GM18507 (cell line): ENCODE measurements at places on chromosomes 7 and 10.

DNA sequence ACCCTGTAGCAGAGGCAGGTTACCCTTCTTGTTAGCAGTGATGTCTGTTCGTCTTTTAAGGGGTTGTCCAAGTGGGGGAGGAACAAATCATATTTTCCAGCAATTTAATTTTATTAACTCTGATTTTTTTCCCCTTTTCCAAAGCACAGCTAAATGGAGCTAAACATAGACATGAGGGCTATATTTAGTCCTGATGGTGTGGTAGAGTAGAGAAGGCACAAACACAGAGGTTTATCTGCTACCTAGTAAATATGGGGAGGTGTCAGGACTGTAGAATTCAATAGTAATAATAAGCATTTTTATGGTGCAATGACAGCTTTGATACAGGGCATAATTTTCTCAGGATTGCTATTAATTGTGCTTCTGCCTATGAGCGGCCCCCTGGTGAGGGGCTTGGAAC, 22.5 kb downstream of the LRRC4 start:
- DNase-seq, result no peak

GRCh38 chr7:129341212-129341611, 93.0 kb upstream of the STRIP2 start:
- DNase-seq, result no peak

DNA sequence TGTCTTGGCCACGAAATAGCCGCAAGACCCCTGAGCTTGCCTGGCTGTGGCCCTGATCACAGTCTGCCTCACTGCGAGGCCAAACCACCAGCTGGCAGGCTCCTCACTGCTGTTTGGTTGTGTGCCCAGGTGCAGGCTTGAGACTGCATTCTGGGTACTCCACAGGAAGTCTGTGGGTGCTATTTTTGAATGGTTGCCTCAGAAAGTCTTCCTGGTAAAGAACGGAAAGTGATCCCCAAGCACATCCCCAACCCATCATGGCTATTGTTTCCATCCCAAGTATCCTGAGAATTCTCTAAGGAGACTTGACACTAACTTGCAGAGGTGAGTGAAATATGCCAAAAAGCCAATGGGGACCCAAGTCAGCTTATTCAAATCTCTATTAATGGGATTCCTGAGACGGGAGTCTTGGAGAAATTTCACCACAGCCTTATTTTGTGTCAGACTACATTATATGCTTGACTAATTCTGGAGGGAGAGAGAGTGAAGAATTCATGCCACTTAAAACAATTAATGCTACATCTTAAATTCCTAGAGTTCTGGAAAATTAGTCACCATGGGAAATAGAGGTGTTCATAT, 170.9 kb downstream of the RAMP3 start:
- no peak for DNase-seq

GRCh38 chr10:122126763-122127659, 138.0 kb downstream of the TACC2 start:
- DNase-seq, result no peak

GRCh38 chr7:155972247-155972646, 160.0 kb upstream of the SHH start:
- DNase-seq, result no peak

DNA sequence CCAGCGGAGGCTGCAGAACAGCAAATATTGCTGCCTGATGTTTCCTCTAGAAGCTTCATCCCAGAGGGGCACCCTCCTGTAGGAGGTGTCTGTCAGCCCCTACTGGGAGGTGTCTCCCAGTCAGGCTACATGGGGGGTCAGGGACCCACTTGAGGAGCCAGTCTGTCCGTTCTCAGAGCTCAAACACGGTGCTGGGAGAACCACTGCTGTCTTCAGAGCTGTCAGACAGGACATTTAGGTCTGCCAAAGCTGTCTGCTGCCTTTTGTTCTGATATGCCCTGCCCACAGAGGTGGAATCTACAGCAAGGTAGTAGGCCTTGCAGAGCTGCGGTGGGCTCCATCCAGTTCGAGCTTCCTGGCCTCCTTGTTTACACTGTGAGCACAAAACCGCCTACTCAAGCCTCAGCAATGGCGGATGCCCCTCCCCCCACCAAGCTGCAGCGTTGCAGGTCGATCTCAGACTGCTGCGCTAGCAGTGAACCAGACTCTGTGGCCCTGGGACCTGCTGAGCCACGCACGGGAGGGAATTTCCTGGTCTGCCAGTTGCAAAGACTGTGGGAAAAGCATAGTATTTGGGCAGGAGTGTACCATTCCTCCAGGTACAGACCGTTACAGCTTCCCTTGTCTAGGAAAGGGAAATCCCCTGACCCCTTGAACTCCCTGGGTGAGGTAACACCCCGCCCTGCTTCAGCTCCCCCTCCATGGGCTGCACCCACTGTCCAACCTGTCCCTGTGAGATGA, 17.7 kb upstream of the MINDY3 start:
- no peak for DNase-seq

GRCh38 chr10:11894381-11895107, 71.4 kb downstream of the PROSER2 start:
- DNase-seq, result no peak
